ENCODE measurements at places on chromosomes 7 and 10.

DNA sequence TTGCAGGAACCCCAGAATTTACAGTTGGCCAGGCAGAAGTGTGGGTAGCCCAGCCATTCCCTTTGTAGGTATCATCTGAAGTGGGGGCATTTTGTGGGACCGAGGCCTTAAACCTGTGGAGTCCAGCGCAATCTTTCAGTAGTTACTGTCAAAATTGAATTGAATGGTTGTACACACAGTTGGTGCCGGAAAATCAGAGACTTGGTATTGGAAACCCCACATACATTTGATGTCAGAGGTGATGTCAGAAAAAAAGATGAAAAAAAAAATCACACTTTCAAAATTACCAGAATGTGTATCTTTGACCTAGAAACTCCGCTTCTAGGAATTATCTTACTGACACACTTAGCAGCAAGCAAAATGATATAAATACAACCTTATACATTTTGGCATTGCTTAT lies 153.8 kb upstream of the PLXNA4 start:
- no peak for DNase-seq

DNA sequence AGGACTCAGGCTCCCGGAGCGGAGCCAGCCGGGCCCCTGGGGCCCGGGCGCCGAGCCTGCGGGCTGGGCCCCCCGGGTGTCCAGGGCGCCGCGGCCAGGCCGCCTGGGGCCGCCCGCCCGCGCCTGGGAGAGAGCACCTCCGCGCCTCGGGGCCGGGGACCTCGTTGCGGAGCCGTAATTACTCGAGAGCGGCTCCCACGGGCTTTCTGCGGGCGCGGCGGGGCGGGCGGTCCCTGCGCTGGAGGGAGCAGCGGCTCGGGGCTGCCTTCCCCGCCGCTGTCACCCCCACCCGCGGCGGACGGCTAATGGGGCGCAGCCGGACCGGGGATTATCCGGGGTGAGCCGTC lies 1.5 kb downstream of the GNB2 start:
- no peak for DNase-seq

GRCh38 chr7:83339907-83340306 lies 177.2 kb upstream of the PCLO start:
- no peak for DNase-seq

- no peak for DNase-seq
Observed at GRCh38 chr7:139583826-139584553, 60.5 kb downstream of the CLEC2L start.

- DNase-seq = no peak
Observed at GRCh38 chr7:128247640-128248194, 6.6 kb downstream of the LEP start.

GRCh38 chr10:30404540-30404939 lies 29.4 kb upstream of the MAP3K8 start:
- no peak for DNase-seq

DNA sequence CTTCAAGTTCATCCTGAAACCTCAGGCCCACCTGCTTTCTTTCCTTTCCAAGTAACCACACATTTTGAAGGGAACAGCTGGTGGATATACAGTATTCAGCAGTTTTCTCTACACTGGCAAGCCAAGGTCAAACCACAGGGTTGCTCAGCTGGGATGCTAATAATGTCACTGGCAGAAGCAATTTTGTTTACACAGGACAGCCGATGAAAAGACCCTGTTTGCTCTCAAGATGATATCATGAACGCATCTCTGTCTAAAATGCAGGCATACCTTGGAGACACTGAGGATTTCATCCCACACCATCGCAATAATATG lies 186.2 kb downstream of the USP6NL start:
- no peak for DNase-seq

DNA sequence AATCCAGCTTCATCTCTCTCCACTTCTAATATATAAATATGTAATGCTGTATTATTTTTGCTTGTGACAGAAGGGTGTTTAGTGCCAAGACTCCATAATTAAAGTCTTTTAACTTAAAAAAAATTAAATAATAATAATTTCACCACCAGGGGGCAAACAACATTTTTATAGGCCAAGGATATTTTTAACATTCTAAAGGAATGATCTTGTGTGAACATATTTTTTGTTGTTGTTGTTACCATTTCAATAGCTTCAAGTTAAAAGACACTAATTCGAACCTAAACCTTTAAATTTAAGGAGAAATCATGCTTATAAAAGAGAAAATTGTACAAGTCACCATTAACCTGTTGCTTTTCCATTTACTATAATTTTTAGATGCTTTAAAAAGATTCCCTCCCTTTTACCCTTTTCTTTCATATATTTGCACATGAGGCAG lies 7.5 kb upstream of the DNAJC1 start:
- no peak for DNase-seq

DNA sequence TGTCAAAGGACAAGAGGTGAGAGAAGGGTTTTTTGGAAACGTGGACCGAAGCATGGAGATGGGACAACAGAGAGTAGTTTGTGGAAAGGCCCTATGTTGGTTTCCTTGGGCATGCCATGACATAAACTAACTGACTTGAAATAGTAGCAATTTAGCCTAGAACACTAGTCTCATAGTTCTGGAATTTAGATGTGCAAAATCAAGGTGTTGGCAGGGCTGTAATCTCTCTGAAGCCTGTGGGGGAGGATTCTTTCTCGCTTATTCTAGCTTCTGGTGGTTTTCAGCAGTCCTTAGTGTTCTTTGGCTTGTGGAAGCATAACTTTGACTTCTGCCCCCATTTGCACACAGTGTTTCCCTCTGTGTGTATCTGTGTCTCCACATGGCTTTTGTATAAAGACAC lies 283.4 kb downstream of the GFRA1 start:
- DNase-seq = no peak

GRCh38 chr7:26813432-26813831 lies 51.0 kb downstream of the SKAP2 start:
- DNase-seq = no peak

GRCh38 chr10:49151025-49151445 lies 17.2 kb upstream of the FAM170B start:
- DNase-seq = no peak

DNA sequence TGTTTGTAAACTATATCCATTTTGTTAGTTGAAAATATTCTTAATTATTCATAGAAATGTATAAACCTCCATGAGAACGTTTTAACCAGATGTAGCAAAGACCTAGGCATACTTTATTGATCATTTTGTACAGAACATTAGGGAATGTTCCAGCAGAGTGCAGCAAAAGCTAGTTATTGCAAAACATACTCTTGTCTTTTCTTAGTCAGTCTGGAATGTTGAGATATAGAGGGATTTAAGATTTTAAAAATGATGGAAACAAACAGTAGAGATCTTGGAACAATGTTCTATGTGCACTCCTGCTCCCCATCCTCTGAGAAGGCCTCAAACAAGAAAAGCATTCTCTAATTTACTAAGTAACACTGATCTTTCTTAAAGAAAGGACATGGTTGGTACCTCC lies 292.1 kb downstream of the BBS9 start:
- DNase-seq = no peak

DNA sequence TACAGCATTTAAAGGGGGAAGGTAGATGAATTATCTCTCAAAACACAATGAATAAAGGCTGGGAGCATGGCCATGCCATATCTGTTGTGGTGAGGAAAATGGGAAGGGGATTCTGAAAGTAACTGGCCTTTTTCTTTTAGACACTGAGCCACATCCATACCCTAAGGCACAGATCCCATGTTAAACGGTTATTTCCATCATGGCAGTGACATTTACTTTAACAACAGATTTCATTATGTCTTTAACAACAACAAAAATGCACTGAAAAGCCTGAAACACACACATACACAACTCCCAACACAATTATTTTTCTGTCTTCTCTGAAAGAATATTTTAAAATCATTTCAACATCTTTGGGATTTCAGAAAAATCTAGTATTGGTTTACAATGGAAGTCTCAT lies 176.1 kb upstream of the FZD1 start:
- no peak for DNase-seq

DNA sequence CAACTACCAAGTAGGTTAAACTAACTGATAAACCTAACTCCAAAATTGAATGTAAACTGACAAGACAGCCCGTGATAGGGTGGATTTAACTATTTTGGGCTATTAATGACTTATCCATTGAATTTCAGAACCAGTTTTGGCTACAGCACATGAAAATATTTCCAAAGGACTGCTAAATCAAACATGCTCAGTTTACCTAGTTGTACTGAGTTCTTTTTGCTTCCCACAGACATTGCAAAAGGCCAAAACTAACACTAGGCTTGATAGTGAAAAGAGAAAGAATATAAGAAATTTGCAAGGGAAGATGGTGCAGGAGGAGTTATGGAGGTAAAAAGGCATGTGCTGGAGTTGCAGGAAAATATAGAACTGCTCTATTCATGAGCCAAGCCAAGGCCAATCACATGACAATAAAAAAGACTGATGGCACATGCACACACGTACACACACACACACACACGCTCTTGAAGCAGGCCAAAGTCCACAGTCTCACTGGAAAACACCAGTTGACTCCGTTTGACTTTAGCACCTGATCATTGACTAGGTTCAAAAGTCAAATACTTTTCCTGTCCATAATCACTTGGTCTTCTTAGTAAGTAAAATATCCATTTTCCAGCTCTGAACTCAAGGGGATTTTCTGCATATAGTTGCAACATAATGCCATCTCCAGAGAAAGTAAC lies 76.0 kb upstream of the AGBL3 start:
- no peak for DNase-seq

DNA sequence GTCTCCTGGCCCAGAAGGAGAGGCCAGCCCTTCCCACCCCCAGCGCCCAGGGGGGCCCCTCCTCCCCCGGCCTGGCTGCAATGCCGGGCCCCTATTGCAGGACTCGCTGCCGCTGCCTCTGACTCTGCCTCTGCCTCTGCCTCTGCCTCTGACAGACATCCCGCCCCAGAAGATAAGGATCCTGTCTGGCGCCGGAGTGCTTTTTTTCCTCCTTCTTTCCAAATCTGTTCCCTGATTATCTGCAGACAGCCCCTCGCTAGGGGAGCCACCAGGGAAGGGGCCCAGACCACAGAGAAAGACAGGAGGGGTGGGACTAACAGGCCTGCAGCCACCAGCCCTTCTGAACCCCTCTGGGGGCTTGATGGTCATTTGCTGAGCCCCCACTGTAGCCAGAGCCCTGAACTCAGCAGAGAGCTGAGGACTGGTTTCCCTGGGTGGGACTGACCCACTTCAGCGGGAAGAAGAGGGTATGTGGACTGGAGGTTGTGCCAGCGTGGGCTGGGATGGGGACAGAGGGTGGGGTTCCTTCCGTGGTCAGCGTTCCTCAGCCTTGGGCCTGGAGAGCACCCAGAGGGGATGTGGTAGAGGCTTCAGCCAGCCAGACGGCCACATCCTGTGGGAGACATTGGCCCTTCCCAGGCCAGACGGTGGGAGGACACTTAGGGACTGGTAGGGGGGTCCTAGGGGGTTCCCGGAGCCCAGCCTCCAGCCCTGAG lies 22.8 kb downstream of the UNC5B start:
- DNase-seq = no peak

Measured in stimulated activated CD8-positive, alpha-beta memory T cell treated with anti-CD3 and anti-CD28 coated beads, Interleukin-2, amount 100 ng/mL, for 1 hour (primary cell).